GM03348 (cell line): ENCODE measurements at places on chromosomes 1 and 21.

DNA sequence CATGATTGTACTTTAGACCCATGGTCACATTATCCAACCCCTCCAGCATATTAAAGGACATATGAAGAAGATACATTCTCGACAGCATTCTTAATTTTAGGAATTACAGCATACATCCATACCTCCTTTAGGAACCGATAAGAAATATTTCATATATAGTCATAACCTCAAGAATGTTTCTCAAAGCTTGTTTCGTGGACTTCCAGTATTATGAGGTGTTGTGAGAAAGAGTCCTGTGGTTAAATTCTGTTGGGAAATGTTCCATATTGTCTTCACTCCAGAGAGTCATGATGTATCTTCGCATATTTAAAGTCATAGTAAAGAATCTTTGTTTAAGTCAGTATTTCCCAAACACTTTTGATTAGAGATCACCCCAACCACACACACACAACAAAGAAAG is 321.0 kb upstream of the SNX7 start:
- DNase-seq = no peak

DNA sequence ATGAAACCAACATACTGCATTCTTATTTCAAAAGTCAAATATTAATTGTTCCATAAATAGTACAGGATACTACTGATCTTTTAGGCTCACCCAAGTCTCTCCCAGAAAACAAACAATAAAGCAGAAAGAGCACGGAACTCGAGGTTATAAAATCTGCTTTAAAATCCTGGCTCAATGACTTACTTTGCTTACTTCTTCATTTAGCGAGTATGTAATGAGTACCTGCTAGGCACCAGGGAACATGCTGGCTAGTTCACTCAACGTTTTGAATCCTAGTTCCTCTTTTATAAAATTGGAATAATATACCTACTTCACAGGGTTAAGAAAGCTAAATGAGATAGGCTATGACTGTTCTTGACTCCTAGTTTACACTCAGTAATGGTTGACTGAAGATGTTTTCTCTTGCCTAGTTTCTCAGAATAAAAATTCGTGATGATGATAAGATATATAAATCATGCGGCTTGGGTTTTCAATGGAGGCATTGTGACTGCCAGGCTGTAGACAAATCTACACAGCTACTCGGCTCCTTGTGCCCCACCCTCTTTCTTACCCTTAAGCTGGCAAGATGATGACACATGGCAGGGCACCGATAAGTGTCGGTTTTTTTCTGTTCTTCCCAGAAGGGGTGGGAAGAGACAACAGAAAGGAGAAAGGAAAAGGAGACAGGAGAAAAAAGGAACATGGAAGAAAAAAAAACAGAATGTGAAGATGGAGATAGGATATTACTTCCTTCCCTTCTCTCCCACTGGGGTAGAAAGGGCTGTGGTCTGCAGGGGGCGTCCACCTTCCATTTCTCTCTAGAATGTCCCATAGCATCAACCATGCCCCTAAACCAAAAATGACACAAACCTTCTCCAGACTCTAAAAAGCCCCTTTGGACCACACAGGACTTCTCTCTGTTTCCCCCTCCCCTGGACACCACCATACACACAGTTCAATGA is 507.1 kb downstream of the SMYD3 start:
- DNase-seq = no peak

DNA sequence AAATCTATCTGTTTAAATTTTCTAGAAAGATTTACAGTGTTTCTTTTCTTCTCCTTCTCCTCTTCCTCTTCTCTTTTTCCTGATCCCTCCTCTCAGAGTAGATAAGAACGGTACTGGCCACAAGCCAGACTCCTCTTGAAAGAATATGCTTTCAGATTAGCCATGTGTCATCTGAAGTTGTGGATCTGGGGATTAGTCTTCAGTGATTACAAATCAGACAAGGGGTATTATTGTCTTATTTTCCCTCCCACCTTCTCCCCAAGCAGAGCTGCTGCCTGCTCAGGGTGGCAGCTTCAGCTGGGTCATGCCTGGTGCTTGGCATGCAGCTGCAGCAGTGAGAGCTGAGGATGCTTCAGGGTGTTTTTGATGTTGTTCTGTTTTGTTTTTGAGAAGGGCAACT is 42.7 kb downstream of the SGIP1 start:
- no peak for DNase-seq

GRCh38 chr1:226610671-226611070 is 62.1 kb downstream of the STUM start:
- DNase-seq = no peak

- DNase-seq = no peak
Measured at GRCh38 chr1:193066606-193067005, 7.2 kb downstream of the RO60 start.

DNA sequence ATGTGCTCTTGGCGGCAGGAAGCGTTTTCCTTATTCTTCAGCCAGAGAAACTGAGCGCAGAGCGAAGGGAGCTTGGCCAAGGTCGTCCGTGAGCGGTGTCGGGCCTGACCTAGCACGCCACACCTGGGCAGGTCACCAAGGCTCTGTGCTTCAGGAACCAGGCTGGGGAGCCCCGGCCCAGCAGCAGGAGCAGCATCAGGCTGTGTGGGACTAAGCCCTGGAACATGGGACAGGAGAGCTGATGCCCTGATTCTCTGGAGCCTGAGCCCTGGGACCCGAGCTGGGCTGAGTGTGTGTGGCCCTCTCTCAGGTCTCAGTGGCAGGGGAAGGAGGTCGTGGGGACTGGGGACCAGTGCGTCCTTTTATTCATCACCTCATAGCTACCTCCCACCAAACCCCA is 65.2 kb upstream of the ABCG1 start:
- DNase-seq = no peak

GRCh38 chr1:18668046-18668445 is 37.4 kb downstream of the PAX7 start:
- DNase-seq = no peak

- no peak for DNase-seq
Measured at GRCh38 chr1:53727461-53728092, 11.4 kb downstream of the GLIS1 start.

DNA sequence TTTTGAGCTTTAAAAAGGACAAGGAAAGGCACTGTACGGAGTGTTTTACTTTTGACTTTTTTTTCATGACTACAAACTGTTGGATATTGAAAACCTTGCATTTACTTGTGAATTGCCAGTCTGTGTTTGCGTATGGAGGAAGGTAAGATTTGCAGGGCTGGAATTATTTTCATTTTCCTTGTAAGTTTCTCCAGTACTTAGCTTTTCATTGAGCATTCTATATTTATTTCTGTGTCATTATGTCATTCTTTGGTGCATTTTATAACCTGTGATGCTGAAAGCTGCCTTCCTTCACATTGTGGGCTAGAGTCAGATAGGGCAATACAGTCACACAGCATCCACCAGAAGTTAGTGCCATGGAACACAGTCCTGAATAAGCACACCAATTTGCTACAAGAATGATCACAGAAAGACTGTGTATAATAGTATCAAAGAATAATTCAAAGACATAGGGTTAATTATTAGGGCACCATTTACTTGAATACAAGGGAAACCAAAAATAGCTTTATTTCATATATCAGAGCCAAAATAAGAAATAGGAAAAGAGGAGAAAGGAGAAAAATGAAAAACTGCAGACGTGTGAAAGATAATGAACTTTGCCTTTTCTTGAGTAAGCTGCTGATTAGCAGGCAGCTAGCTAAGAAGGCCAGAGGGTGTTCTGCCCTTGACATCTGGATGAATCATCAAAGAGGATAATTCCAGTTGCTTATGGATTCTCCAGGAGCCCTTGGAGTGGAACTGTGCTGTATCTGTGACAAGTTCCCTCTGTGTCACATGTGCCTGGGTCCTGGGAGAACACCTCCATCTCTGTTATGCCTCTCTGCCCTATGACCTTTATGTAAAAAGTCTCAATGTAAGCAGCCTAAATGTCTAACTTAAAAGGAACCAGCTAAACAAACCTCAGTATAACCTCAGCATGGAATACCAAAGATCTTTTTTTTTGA is 8.0 kb upstream of the FAM20B start:
- no peak for DNase-seq

- no peak for DNase-seq
Measured at GRCh38 chr1:13828454-13829151, 128.6 kb downstream of the PRDM2 start.

GRCh38 chr1:178650934-178651511 is 74.0 kb upstream of the RALGPS2 start:
- no peak for DNase-seq

DNA sequence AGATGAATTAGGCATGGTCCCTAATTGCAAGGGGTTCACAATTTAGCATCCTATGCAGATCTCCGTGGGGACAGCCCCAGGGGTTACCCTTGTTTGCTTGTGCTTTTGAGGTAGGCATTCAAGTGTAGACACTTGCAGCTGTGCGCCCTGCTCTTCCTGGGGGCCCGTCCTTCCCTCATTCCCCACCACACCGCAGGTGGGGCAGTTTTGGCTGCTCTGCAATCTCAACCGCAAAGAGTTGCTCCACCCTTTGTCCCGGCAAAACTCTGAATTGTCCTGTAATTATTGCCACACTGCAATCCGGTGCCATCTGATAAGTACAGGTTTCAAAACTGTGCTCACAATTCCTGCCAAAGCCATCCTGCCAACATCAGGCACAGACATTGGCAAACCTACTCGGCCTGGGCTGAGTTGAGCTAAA is 65.4 kb upstream of the LYST start:
- DNase-seq = no peak

GRCh38 chr1:230725256-230726012 is 11.5 kb upstream of the AGT start:
- no peak for DNase-seq

- no peak for DNase-seq
Measured at GRCh38 chr1:100279954-100280682, 14.1 kb downstream of the RTCA start.

DNA sequence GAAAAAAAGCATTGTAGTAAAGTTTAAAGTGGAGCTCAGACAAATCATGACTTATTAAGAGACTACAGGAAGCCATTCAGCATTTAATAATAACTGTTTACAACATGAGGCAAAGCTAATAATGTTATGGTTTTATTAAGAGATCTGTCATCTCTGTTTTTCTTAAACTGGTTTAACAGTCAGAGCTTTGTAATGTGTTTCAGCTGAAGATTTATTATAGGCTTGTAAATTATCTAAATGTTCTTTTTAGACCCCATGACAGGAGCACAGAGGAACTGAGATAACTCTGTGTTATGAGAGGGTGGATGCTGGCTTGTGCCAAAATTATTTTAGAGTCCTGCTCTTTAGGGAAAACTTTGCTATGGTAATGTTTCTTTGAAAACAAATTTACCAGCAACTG is 38.0 kb upstream of the RWDD3 start:
- no peak for DNase-seq

DNA sequence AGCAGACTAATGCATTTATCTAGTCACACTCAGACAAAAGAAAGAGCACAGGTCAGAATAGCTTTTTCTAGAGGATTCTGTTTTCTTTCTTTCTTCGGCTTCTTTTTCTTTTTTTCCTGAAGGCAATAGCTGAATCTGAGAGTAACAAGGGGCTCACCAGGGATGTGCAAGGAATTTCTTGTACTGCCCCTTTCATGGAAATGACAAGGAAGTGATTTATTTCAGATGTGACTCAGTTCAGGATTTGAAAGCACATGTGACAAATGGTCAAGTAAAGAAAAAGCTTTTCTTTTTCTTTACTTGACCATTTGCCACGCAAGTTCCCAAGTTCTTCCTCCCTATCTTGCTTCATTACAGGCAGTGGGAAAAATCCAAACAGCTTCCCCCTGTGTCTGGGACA is 202.0 kb downstream of the GABPA start:
- no peak for DNase-seq

DNA sequence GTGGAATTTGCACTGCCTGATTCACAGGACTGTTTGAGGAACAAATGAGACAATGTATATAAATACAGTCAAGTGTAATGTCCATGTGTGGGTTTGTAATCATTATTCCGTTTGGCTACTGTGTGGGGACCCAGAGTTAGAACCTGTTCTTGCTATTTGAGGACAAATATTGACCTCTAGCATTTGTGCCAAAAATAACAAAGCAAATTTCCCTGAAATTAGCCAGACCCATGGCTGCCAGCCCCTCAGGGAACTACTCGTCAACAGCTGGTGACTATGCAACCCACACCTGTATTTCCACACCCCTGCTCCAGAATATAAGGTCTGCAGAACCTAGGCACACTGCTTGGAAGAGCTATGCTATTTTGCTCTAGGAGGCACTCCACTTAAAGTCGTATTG is 70.7 kb downstream of the KCNJ6 start:
- DNase-seq = no peak

DNA sequence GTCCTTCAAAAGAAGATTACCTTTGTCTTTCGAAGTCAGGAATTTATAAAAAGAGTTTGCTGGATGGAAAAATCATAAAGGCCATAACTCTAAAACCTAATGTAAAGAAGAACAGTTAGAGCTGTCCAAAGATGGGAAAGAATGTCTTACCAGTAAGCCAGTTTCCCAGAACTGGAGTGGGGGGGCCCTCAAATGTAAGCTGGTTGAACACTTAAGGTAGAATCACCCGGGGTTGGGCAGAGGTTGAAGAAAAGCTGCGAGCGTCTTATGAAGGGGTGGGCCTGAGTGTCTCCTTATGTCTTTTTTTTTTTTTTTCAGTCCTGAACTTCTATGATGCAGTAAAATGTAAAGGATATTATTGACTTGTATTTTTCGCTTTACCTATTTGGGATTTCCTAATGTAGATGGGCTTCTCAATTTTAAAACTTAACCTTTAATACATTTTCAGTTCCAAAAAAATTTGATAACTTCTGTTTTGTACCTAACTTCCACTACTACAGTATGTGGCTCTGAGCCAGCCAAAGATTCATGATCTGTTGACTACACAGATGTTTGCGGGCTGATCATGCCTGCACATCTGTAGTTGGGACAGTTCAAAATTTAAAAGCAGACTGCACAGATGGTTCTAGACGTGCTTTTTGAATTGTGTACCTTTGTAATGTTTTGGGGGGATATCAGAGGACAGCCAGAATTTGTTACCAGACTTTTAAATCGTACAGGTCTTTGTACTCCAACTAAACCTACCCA is 43.6 kb downstream of the NFYC start:
- DNase-seq = no peak

DNA sequence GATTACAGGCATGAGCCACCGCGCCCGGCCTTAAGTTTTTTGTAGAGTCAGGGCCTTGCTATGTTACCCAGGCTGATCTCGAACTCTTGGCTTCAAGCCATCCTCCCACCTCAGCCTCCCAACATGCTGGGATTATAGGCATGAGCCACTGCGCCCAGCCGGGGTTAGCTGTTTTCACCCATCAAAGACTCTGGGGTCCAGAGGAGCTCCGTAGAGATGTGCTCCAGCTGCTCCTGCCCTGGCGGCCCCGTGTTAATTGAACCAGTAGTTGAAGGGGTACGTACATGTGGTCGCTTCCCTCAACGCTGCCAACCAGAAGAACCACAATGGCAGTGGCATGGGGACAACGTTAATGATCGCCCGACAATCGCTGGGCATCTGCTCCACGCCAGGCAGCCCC is 72.0 kb downstream of the NPHP4 start:
- no peak for DNase-seq

DNA sequence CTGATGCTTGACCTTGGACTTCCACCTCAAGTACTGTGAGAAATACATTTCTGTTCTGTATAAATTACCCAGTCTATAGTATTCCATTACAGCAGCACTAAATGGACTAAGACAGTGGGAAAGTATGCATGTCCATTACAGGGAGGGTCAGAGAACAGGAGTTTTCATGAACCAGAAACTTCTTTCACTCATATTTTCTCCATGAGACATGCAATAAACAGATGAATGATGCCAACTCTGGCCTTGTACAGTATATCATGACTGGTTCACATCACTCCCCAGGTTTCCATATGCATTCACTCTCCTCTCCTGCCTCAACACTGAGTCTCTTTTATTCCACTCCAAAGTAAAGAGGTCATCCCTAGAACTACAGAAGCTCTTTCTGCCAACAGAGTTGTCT is 4.5 kb upstream of the IFI16 start:
- no peak for DNase-seq
